Activated naive CD8-positive, alpha-beta T cell treated with anti-CD3 and anti-CD28 coated beads, Interleukin-2, amount 50 U/mL, for 24 hours (primary cell): ENCODE measurements at places on chromosomes 11 and 22.

DNA sequence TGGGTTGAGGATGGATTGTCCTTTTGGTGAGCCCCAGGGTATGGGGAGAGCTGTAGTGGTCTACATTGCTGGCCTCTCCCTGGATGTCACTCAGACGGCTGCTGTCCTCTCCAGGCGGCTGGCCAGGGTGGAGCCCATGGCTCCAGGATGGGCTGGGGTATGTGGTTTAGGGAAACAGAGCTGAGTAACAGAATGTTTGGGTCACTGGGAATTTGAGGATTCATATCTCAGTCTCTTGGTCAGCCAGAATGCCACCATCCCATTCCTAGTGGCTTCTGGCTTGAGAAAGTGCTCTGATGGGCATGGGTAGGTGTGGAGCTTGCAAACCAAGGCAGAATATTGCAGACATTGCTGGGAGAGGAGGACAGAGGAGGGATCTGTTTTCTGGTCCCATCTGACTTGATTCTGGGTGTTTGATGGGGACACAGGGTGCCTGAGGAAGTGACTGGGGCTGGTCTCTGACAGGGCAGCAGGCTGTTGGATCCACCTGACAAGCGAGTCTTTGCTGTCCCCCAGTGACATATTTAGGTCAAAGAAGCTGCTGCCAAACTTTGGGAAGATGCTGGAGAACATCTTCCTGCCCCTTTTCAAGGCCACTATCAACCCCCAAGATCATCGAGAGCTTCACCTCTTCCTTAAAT, 41.4 kb downstream of the AMPD3 start:
- no peak for DNase-seq

DNA sequence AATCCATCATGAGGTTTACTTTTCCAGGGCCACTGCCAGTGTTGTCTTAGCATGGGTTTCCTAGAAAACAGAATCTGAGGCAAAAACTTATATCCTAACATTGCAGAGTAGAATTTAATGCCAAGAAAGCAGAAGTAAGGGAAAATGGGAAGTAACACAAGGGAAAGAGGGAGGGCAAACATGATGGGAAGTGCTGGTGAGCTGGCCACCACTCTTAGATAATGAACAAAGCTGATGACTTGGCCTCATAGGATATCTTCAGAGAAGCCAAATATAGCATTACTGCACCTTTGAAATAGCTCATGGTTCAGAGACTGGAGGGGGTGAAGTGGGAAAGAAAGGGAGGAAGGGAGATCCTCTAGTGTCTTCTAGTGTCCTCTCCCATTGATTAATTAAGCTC, 24.8 kb upstream of the CALCB start:
- no peak for DNase-seq

- DNase-seq = no peak
Observed at GRCh38 chr11:125132071-125132470, 20.6 kb upstream of the TMEM218 start.

DNA sequence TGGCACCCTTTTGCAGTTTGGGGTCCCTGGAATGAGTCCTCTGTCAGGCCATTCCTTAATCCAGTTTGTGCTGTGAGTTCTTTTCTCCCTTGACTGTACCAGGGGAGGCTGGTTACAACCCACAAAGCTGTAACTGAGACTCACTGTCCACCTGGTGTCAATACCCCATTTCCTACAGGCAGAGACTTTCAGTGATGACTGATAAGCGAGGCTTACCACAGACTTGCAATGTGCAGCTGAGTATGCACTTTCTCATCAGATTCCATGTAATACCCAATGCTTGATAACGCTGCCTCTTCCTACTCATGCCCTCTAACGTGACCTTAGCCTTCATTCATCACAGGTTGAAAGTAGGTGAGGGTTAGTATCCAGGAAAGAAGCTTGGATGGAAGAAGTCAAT, 120.1 kb downstream of the INSC start:
- DNase-seq = no peak

GRCh38 chr11:124277804-124278203, 21.6 kb downstream of the OR8G5 start:
- DNase-seq = no peak

- no peak for DNase-seq
Observed at GRCh38 chr11:69968396-69969347, 109.4 kb upstream of the ANO1 start.

DNA sequence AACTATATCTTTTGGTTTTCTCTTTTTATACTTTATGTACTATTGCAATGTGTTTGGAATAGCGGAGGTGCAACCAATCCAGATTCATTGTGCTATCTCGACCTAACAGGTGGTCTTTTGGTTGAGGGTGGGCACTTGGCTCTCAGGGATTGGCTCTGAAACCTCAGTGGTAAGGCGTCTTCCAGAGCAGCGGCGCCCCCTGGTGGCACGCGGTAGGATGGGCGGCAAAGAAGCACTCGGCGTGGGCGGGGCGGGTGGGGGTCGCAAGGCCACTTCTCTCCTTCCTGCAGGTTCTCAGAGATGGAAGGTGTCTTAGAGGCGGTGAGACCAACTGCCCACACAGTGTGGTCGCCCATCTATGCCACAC, 19.2 kb upstream of the PLET1 start:
- peak; percentile 84 for DNase-seq

DNA sequence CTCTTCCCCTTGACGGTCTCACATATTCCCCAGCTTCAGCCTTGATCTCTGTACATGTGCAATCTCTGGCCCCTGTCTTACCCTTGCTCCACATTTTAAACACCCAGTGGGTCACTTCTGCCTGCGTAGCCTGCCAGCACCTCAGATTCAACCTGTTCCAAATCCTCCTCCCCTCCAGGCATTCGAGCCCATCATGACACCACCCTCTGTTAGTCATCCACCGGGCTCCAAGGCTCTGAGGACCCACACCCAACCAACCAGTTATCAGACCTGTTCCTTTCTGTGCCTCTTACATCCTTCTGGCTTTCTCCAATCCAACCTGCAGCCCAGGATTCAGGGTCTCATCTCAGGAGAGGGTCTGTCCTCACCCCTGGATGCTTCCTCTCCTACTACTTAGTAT, 119.8 kb upstream of the TBCEL start:
- no peak for DNase-seq

GRCh38 chr11:3338569-3339339, 40.2 kb downstream of the ZNF195 start:
- DNase-seq = no peak

GRCh38 chr22:40498420-40499208, 128.2 kb downstream of the SGSM3 start:
- DNase-seq = no peak
